ENCODE measurements at places on chromosomes 16 and 17.

GRCh38 chr17:61395409-61395982 is 4.1 kb upstream of the TBX2 start:
- DNase-seq, result no peak

GRCh38 chr16:55671206-55671973 is 15.6 kb downstream of the SLC6A2 start:
- DNase-seq, result no peak

GRCh38 chr16:58451265-58451689 is 48.7 kb upstream of the NDRG4 start:
- DNase-seq, result no peak

- DNase-seq, result no peak
Observed at GRCh38 chr17:53797501-53797900, 25.2 kb upstream of the KIF2B start.

DNA sequence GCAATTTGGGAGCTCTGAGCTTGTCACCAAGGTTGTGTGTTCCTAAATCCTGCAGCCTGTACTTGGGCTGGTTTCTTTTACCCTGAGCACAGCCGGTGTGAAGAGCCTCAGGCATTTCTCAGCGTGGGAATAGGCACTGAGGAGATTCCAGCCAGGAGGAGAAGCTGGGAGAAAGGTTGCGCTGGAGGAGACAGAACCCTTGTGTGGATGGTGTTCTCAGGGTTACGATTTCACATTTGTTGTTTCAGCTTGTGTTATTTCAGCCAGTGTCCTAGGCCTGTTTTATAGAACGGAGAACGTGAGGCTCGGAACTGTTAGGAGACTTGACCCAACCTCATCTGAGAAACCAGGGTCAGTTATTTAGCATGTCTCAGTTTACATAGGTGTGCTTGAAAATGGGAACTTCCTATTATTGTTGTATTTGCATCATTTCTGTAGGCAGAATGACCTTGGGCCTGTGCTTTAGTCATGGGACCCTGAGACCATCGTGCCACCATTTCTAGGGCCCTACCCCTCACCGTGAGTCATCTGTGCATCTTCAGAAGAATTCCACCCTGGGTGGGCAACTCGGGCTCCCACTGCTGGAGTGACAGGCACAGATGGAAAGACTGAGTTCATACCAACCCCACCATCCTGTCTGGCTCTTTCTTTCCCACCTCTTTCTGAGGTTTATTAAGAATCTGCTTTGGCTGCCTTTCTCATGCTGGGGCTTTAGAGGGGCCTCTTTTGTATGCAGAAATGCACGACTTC is 134.9 kb downstream of the MSI2 start:
- DNase-seq, result no peak

DNA sequence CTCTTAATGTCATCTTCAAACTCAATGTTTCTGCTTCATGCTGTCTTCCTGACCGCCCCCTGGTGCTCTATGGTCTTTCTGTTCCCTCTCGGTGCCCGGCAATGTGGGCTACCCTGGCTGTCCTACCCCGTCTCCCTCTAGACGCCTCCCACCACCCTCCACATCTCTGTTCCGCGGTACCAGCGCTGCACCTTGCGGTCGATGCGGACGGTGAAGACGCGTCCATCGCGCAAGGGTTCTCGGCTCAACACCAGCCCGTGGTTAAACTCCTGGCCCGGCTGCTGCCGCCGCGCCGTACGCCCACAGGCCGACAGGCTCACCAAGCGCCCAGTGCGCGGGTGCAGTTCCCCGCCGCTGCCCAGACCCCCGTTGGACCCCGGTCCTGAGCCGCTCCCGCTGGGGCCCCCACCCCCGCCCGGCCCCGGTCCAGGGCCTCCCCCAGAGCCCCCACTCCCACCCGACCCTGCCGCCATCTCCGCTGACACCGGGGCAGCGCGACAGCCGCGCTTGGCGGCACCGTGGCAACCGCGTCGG is at the start of gene NEURL4:
TSS of gene NEURL4 (minus strand) at position 496 of the 534 bp plus-strand sequence. CDS start at position 473, 23 bp downstream.
- DNase-seq, result no peak

DNA sequence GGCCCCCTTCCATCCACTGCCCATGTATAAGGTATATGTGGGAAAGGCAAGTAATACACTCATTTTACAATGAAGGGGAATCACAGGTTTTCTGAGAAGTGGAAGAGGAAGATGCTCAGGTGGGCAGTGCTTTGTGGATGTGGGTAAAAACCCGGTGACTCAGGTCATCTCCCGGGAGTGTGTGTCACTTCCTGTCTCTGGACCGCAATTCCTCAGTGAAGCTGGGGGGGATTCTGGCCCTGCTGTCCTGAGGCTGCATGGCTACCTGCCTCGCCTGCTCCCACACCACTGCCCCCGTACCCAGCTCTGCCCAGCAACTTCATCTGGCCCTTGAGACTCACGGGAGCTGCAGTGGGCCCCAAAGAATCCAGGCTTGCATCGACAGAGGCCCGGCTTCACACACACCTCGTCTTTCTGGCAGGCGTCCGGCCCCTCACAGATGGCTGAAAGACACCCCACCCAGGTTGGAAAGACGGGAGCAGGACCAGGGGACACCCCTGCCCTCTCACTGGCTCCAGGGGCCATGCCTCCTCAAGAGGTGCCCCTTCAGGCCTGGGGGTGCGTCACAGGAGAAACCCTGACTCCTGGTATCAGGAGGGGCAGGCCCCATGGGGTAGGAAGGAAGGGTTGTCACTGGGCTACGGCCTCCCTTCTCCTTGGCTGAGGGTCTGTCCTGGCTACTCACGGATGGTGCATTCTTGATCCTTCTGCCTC is 882 bp downstream of the SCARF1 start:
- DNase-seq, result no peak

- no peak for DNase-seq
Observed at GRCh38 chr16:14300705-14301168, 229.6 kb downstream of the MRTFB start.

DNA sequence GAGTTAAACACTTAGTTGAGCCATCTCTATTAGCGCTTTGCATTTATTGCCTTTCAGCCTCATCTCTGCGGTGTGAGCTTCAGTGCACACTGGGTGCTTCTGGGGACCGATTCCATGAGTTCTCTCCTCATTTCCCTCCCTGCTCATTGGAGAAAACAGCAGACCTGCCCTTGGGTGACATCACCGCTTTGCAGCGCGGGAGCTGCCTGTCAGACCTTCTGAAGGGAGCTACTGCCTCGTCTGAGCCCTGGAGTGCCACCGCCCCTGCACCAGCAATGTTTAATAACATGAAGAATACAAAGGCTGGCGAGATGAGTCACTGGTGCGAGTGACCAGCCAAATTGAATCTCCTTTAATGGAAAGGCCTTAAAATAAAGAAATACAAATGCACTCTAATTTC is 30.2 kb upstream of the CPPED1 start:
- DNase-seq, result no peak

GRCh38 chr16:10870137-10870776 is 6.7 kb upstream of the CIITA start:
- DNase-seq, result no peak

- DNase-seq, result no peak
Observed at GRCh38 chr17:74008196-74008595, 195.3 kb upstream of the RPL38 start.

- DNase-seq, result no peak
Observed at GRCh38 chr16:85735225-85735635, 15.7 kb downstream of the C16orf74 start.

Measured in omental fat pad (tissue), 4 donors.